Activated CD4-positive, CD25-positive, alpha-beta regulatory T cell treated with anti-CD3 and anti-CD28 coated beads, Interleukin-2, amount 50 U/mL, for 16 hours (primary cell): ENCODE measurements at places on chromosomes 7 and 10.

- DNase-seq = no peak
Observed at GRCh38 chr7:108329514-108329913, 126.7 kb downstream of the NRCAM start.

DNA sequence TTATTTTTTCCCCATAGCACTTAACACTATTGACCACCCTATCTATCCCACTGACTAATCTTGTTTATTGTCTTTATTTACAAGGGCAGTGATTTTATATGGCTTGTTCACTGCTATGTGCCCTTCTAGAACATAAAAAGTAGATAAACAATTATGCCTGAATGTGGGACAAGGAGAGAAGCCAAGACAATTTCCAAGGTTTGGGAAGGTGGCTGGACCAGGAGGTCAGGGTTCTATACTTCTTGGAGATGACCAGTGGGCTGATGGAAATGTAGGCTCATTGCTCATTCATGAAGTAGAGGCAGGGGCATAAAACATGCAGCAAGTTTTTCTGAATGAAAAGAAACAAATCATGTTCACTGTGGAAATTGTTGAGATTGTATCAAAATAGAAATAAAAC, 11.5 kb downstream of the IGFBP3 start:
- no peak for DNase-seq

DNA sequence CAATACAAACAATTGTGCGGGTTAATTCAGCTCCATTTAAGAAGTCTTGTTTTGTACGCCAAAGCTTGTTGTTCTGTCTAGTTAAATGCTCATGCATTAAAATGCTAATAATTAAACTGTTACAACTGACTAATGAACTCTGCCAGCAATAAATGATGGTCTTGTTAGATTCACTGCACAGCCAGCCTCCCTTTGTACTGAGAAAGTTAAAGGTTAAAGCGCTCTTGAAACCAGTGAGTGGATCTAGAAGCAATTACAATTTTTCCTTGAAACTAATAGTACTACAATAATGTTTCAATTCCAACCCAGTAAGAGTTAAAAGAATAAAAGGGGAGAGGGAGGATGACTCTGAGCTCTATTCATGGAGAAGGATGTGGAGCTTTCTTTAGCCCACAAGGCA, 233.0 kb downstream of the EMX2 start:
- DNase-seq = no peak

GRCh38 chr7:73742753-73743641, 4.4 kb upstream of the ABHD11 start:
- DNase-seq = no peak

- DNase-seq = no peak
Observed at GRCh38 chr10:44801383-44802327, 109.5 kb upstream of the TMEM72 start.

GRCh38 chr7:7428806-7429205, 106.9 kb downstream of the COL28A1 start:
- no peak for DNase-seq

DNA sequence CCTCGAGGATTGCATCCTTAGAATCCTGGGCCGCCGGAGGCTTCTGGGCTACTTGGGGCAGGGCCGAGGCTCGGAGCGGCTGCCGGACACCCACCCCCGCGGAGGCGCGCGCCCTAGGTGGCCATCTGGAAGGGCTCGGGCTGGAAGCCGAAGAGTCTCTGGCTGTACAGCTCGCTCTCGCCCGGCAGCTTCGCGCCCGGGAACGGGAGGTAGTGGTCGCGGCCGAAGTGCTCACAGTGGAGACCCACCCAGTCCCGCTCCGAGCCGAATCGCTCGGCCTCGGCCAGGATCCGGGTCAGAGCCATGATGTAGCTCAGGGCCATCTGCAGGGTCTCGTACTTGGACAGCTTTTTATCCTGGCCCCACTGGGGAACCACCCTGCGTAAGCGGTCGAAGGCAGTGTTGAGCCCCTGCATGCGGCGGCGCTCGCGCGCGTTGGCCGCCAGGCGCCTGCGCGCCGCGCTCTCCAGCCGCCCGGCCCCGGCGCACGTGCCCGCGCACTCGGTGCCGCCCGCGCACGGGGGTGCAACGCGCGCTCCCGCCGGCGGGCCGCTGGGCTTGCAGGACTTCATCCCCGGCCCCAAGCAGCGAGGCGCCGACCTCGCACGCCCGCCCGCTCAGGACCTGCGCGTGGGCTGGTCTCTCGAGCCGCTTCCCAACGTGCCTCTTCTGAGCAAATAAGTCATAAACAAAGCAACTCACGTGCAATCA, 652 bp downstream of the ATOH7 start:
- no peak for DNase-seq
